Muscle of leg (tissue), 16 donors: ENCODE measurements at places on chromosomes 4 and X. TPM values are rescaled to one million over a fixed set of nuclear protein-coding genes. Genes with fewer than 3 reads are reported as not detected.

Gene TBC1D8B
- polyA plus RNA-seq = 5.2 TPM

Gene IL2RG
- 4.6 TPM for polyA plus RNA-seq

Gene DMD
- polyA plus RNA-seq = 89.5 TPM

Gene NMU
- 0.98 TPM for polyA plus RNA-seq

Gene SLC16A2
- polyA plus RNA-seq = 39.6 TPM

Gene MAGEA1
- not detected for polyA plus RNA-seq

Gene GABRE
- 34.7 TPM for polyA plus RNA-seq

Gene SLC9A7
- polyA plus RNA-seq = 6.7 TPM

Gene GUCY1B1
- polyA plus RNA-seq = 22.6 TPM

Gene KLF8
- polyA plus RNA-seq = 4.0 TPM

Gene NDST3
- polyA plus RNA-seq = not detected

Gene MID1
- polyA plus RNA-seq = 23.2 TPM
